ENCODE measurements at places on chromosomes 6 and 20.
A peak's percentile ranks its signal among the peaks of the same experiment; 100 is the strongest.

GRCh38 chr6:142489722-142490610 lies 188.2 kb downstream of the ADGRG6 start:
- no peaks in the 10 kb centered on the region for H3K36me3 ChIP-seq
- no peak overlapping the region for H3K4me3 ChIP-seq
- H3K27ac ChIP-seq = no peak overlapping the region
- DNase-seq = no peak

GRCh38 chr6:142945446-142946180 lies 637 bp upstream of the HIVEP2 start:
- peak; percentile 67 for DNase-seq
- H3K36me3 ChIP-seq = no peaks in the 10 kb centered on the region
- H3K4me1 ChIP-seq = peaks cover 41% of the 10 kb centered on the region
- peak overlapping the region; percentile 89 for H3K4me3 ChIP-seq
- H3K27me3 ChIP-seq = no peaks in the 10 kb centered on the region
- peak overlapping the region; percentile 98 for H3K27ac ChIP-seq

DNA sequence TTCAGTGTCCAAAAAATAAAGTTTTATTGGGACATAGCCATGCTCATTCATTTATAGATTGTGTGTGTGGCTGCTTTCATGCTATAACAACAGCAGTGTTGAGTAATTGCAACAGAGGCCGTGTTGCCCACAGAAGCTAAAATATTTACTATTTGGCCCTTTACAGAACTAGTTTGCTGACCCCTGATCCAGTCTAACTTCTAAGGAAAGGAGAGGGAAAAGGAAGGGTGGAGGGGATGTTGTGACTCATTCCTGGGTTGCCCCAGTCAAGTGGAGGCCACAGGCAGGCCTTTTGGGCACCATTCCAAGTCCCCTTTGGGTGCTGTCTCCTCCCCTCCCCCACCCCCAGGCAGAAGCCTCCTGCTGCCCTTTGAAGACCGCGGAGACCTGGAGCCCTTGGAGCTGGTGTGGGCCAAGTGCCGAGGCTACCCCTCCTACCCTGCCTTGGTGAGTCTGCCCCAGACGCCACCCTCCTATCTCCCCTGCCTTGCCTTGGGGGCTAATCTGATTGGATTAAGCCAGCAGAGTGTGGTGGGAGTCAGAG lies 28.4 kb downstream of the BRPF3 start:
- DNase-seq = no peak
- H3K36me3 ChIP-seq = peaks cover 18% of the 10 kb centered on the region
- H3K4me1 ChIP-seq = no peaks in the 10 kb centered on the region
- H3K4me3 ChIP-seq = no peak overlapping the region
- H3K27ac ChIP-seq = no peak overlapping the region
- H3K27me3 ChIP-seq = no peaks in the 10 kb centered on the region

- H3K36me3 ChIP-seq = no peaks in the 10 kb centered on the region
- H3K27me3 ChIP-seq = no peaks in the 10 kb centered on the region
- H3K4me3 ChIP-seq = no peak overlapping the region
- no peak overlapping the region for H3K27ac ChIP-seq
Measured at GRCh38 chr6:136383268-136383937, 93.8 kb upstream of the BCLAF1 start.

- H3K27me3 ChIP-seq = no peaks in the 10 kb centered on the region
- no peaks in the 10 kb centered on the region for H3K4me1 ChIP-seq
- H3K27ac ChIP-seq = no peak overlapping the region
- no peak for DNase-seq
- no peak overlapping the region for H3K4me3 ChIP-seq
Measured at GRCh38 chr6:102848210-102848609, 1454.7 kb downstream of the GRIK2 start.

GRCh38 chr6:110629153-110629552 lies 152.7 kb upstream of the SLC22A16 start:
- H3K27me3 ChIP-seq = no peaks in the 10 kb centered on the region
- no peak overlapping the region for H3K27ac ChIP-seq
- no peak overlapping the region for H3K4me3 ChIP-seq
- H3K36me3 ChIP-seq = no peaks in the 10 kb centered on the region
- DNase-seq = no peak
- no peaks in the 10 kb centered on the region for H3K4me1 ChIP-seq

GRCh38 chr6:74073999-74074398 lies 378.0 kb downstream of the CD109 start:
- H3K4me1 ChIP-seq = no peaks in the 10 kb centered on the region
- no peak for DNase-seq
- H3K36me3 ChIP-seq = no peaks in the 10 kb centered on the region
- no peak overlapping the region for H3K27ac ChIP-seq
- no peaks in the 10 kb centered on the region for H3K27me3 ChIP-seq
- H3K4me3 ChIP-seq = no peak overlapping the region

GRCh38 chr6:169763881-169764280 lies 12.5 kb downstream of the ERMARD start:
- H3K27me3 ChIP-seq = no peaks in the 10 kb centered on the region
- H3K36me3 ChIP-seq = peaks cover 44% of the 10 kb centered on the region
- H3K4me1 ChIP-seq = no peaks in the 10 kb centered on the region

- no peak overlapping the region for H3K27ac ChIP-seq
- H3K36me3 ChIP-seq = no peaks in the 10 kb centered on the region
- H3K27me3 ChIP-seq = no peaks in the 10 kb centered on the region
- DNase-seq = no peak
- H3K4me1 ChIP-seq = no peaks in the 10 kb centered on the region
Measured at GRCh38 chr6:140434761-140435160, 1060.3 kb upstream of the CITED2 start.

GRCh38 chr6:73901311-73901710 lies 205.3 kb downstream of the CD109 start:
- no peak overlapping the region for H3K4me3 ChIP-seq
- no peak overlapping the region for H3K27ac ChIP-seq
- H3K27me3 ChIP-seq = no peaks in the 10 kb centered on the region
- H3K36me3 ChIP-seq = no peaks in the 10 kb centered on the region

DNA sequence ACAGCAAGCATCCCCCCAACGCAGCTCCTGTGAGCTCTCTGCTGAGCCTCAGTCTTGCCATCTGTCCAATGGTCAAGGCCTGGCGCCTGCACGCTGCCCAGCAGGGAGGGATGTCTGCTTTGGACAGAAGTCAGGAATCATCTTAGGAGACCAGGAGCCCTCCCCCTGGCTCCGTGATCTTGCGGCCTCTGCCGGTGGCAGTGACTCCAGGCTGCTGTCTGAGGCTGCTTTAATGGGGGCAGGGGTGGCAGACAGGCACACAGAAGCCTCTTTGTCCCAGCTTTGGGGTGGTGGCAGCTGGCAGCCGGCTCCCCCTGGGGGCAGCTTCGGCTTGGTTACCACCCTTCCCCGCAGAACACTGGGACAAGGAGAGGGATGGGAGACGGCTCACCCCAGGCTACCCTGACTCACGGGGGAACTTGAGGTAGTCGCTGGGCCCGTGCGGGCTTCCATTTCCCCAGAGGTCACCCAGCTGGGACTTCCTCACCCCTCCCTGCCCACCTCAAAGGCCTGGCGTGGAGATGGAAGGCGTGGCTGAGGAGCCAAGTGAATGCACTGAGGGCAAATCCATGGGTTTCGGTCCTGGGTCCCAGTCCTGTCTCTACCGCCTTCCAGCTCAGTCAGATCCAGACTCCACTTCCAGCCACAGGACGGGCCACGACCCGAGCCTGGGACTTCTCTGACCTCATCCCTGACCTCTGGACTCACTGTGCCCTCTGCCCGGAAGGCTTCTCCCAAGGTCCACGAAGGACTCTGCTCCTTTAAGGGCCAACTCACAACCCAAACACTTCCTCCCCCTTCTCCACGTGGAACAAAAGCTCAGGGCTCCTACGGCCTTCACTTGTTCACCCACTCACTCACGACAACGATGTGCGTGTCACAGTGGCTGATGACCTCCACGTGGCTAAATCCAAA lies 14.8 kb downstream of the PEDS1 start:
- H3K36me3 ChIP-seq = peaks cover 16% of the 10 kb centered on the region
- H3K27ac ChIP-seq = no peak overlapping the region
- H3K4me1 ChIP-seq = no peaks in the 10 kb centered on the region
- no peak for DNase-seq
- no peaks in the 10 kb centered on the region for H3K27me3 ChIP-seq

- DNase-seq = no peak
- peaks cover 24% of the 10 kb centered on the region for H3K36me3 ChIP-seq
- no peaks in the 10 kb centered on the region for H3K27me3 ChIP-seq
- H3K4me1 ChIP-seq = peaks cover 25% of the 10 kb centered on the region
- peak overlapping the region; percentile 94 for H3K27ac ChIP-seq
Measured at GRCh38 chr6:29941016-29941415, 1.3 kb upstream of the HLA-A start.

DNA sequence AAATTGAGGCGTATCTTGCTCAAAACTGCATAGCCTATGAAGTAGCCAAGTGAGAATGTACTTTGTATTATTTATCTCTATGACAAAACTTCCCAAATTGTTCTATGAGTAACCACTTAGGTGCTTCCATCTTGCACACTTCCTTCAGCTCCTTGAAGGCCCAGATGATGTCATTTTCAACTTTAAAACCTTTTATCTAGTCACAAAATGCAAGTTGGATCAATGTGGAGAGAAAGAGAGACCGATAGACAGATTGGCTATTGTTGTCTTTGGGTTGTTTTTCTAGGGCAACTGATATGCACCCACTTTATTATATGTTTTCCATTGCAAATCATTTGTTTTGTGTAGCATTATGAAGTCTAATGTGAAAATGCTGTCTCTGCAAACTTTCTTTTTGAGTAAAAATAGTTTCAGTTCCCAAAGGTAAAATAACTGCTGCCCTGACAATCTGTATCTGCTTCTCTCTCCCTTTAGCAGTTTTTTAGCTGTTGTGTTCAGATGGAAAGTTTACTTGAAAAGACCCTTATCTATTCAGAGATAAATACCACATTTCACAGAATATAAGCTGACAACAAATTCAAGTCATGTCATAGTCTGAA lies 73.7 kb upstream of the CITED2 start:
- H3K36me3 ChIP-seq = no peaks in the 10 kb centered on the region
- no peaks in the 10 kb centered on the region for H3K4me1 ChIP-seq
- no peak overlapping the region for H3K4me3 ChIP-seq
- DNase-seq = no peak

DNA sequence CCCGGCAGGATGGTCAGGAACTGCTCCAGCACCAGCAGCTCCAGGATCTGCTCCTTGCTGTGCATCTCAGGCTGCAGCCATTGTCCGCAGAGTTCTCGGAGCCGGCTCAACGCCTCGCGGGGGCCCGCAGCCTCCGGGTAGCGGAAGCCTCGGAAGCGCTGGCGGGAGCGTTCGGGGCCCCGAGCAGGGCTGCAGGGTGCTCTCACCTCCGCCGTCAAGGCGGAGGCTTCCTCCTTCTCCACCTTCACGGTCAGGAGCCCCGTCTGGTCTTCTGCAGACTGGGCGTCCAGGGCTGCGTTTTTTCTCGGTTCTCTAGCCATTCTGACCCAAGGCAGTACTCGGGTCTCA lies 434 bp downstream of the ZKSCAN4 start:
- H3K4me3 ChIP-seq = peak overlapping the region; percentile 100
- DNase-seq = peak; percentile 52
- H3K27ac ChIP-seq = peak overlapping the region; percentile 65
- H3K4me1 ChIP-seq = peaks cover 25% of the 10 kb centered on the region
